Neural progenitor cell (in vitro differentiated cells): ENCODE measurements at places on chromosomes 2 and 18. TPM values are rescaled to one million over a fixed set of nuclear protein-coding genes. Genes with fewer than 3 reads are reported as not detected.

DNA sequence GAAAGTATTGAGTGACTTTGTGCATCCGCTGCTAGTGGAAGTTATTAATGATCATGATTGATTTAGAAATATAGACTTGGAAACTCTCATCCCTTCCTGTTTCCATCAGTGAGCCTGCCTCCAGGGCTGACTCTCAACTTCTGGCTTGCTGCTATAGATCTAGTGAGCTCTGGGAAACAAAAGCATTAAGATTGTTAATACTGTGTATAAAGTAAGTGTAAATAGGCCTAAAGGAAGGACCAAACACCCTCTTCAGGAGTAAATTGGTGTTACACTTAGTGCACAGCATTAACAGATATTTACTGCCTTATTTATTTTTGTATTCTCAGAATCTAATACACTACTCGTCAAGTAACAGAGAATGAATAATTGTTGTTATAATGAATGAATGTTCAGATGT lies 285.6 kb downstream of the THSD7B start:
- H3K36me3 ChIP-seq: no peaks in the 10 kb centered on the region
- peak; percentile 19 for DNase-seq
- H3K4me3 ChIP-seq: no peak overlapping the region
- H3K27me3 ChIP-seq: no peaks in the 10 kb centered on the region
- H3K4me1 ChIP-seq: no peaks in the 10 kb centered on the region

GRCh38 chr2:103327386-103327785 lies 565.6 kb downstream of the TMEM182 start:
- no peaks in the 10 kb centered on the region for H3K36me3 ChIP-seq
- DNase-seq: no peak
- H3K4me3 ChIP-seq: no peak overlapping the region
- H3K27me3 ChIP-seq: no peaks in the 10 kb centered on the region
- H3K4me1 ChIP-seq: no peaks in the 10 kb centered on the region

DNA sequence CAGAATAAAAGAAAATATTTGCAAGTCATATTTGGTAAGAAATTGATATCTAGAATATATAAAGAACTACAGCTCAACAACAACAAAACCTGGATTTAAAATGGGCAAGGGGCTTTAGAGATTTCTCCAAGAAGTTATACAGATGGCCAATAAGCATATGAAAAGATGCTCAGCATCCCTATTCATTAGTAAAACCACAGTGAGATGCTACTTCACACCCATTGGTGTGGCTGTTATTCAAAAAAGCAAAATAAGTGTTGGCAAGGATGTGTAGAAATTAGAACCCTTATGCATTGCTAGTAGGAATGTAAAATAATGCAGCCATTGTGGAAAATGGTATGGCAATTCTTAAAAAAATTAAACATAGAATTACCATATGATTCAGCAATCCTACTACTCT lies 29.8 kb downstream of the TANK start:
- H3K27ac ChIP-seq: no peak overlapping the region
- no peaks in the 10 kb centered on the region for H3K36me3 ChIP-seq
- DNase-seq: no peak
- H3K4me1 ChIP-seq: no peaks in the 10 kb centered on the region
- no peaks in the 10 kb centered on the region for H3K27me3 ChIP-seq
- H3K4me3 ChIP-seq: no peak overlapping the region

- H3K27me3 ChIP-seq: no peaks in the 10 kb centered on the region
- H3K27ac ChIP-seq: no peak overlapping the region
- no peaks in the 10 kb centered on the region for H3K36me3 ChIP-seq
- no peak for DNase-seq
- no peak overlapping the region for H3K4me3 ChIP-seq
Measured at GRCh38 chr2:137300987-137301386, 535.6 kb downstream of the THSD7B start.

- H3K27me3 ChIP-seq: no peaks in the 10 kb centered on the region
- no peak overlapping the region for H3K4me3 ChIP-seq
- no peak overlapping the region for H3K27ac ChIP-seq
- DNase-seq: no peak
Measured at GRCh38 chr2:152083202-152083875, 15.5 kb downstream of the CACNB4 start.

- no peaks in the 10 kb centered on the region for H3K36me3 ChIP-seq
- H3K27ac ChIP-seq: no peak overlapping the region
- no peak overlapping the region for H3K4me3 ChIP-seq
- no peaks in the 10 kb centered on the region for H3K27me3 ChIP-seq
- no peak for DNase-seq
- peaks cover 35% of the 10 kb centered on the region for H3K4me1 ChIP-seq
Measured at GRCh38 chr2:234979204-234980167, 27.7 kb downstream of the SH3BP4 start.

DNA sequence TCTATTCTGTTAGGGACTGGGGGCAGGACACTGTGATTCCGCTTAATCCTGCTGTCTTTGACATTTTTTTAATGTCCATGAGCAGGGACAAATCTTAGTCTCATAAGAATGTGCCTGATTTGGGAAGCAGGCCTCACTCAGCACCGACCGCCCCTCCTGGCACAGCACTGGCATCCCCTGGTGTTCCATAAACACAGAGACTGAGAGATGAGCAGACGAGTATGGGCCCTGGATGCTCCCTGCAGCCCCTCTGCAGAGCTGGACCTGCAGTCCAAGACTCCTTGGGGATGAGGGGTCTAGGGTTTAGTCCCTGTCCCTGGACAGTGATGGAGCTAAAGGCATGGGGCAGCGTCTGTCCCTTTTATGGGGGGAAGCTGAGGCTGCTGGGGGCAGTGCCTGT lies 81.6 kb downstream of the NDUFA10 start:
- H3K4me3 ChIP-seq: no peak overlapping the region
- no peaks in the 10 kb centered on the region for H3K4me1 ChIP-seq
- H3K27me3 ChIP-seq: no peaks in the 10 kb centered on the region

DNA sequence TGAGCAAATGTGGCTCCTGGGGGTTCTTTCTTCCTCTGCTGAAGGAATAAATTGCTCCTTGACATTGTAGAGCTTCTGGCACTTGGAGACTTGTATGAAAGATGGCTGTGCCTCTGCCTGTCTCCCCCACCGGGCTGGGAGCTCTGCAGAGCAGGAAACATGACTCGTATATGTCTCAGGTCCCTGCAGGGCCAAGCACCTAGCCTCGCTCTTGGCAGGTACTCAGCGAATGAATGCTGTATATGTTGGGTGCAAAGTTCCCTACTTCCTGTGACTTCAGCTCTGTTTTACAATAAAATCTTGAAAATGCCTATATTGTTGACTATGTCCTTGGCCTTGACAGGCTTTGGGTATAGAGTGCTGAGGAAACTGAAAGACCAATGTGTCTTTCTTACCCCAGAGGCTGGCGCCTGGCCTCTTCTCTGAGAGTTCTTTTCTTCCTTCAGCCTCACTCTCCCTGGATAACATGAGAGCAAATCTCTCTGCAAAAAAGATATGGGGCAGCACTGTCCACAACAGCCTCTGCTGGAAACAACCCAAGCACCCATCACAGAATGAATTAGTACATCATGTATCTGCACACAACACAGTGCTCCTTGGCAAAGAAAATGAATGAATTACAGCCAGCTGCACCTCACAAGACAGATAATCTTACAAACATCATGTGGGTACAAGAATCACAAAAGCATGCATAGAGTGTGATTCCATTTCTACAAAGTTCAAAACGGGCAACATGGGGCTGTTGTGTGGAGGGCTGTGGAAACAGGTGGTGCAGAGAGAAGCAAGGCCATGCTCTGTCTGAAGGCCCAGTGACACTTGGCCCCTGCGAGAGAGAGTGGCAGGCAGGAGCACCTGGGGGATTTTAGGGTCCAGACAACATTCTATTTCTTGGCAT lies 6.6 kb downstream of the IL1RN start:
- H3K36me3 ChIP-seq: no peaks in the 10 kb centered on the region
- H3K27me3 ChIP-seq: no peaks in the 10 kb centered on the region
- H3K27ac ChIP-seq: no peak overlapping the region
- DNase-seq: no peak
- H3K4me1 ChIP-seq: no peaks in the 10 kb centered on the region

DNA sequence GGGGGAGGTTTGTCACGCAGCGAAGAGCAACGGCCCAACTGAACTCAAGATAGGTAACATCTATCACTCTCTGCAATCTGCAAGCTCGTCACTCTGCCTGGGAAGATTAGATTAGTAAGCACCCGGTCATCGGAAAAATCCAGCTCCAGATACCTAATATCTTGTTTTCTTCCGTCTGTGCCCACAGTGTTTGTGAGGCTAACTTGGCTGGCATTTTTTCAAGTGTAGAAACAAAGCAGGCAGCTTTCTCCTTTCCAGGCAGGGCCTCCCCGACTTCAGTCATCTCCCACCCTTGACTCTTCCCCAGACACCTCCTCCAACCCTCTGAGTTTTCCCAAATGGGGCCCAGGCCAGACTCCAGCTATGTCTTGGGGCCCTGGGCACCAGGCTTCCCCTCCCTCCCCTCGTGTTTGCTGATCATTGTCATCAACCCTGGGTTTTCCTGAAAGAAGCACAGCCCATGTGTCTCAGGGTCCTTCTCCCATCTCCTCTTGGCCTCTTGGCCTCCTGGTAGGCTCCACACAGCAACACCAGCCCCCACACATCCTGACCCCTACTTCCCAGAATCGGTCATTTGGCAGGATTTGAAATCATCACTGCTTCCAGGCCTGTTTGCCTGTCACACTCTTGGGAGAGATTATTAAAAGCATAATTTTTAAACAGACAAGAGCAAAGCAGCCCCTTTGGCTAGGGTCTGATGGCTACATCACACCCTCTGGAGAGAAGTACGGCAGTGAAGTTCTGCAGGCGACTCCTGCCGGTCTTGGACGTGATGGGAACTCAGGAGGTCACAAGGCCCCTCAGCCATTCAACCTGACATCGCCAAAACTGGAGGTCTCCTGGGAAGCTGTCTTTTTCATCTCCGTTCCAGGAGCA lies 144.9 kb upstream of the ID2 start:
- no peaks in the 10 kb centered on the region for H3K27me3 ChIP-seq
- no peak overlapping the region for H3K27ac ChIP-seq
- no peak for DNase-seq
- no peaks in the 10 kb centered on the region for H3K36me3 ChIP-seq
- H3K4me1 ChIP-seq: peaks cover 7% of the 10 kb centered on the region

DNA sequence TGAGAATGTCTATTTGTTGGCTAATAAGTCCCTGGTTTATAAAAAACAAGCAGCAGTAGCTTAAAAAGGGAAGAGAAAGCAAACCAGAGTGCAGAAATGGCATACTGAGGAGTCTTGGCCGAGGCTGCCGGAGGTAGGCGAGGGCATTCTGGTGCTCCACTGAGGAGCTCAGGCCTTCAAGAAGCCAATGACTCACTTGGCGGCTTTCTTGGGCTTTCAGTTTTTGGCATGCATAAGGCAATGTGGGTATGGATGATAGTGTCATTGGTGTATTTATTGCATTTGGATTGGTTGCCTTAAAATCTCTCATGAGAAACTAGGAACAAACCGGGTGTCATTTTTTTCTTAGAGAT lies 119.6 kb upstream of the ARL5A start:
- no peaks in the 10 kb centered on the region for H3K27me3 ChIP-seq
- no peak for DNase-seq
- H3K27ac ChIP-seq: no peak overlapping the region

DNA sequence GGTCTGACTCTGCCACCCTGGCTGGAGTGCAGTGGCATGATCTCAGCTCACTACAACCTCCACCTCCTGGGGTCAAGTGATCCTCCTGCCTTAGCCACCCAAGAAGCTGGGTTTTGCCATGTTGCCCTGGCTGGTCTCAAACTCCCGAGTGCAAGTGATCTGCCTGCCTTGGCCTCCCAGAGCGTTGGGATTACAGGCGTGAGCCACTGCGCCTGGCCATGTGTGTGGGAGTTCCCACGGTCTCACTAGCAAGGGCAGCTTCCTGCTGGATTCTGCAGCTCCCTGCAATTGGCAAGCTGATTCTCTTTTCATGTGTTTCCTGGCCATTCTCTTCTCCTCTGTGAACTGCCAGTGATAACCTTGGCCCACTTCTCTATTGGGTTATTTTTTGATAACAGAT lies 84.0 kb downstream of the USP40 start:
- no peaks in the 10 kb centered on the region for H3K36me3 ChIP-seq
- H3K4me1 ChIP-seq: no peaks in the 10 kb centered on the region
- H3K27ac ChIP-seq: no peak overlapping the region
- DNase-seq: no peak
- H3K27me3 ChIP-seq: no peaks in the 10 kb centered on the region

DNA sequence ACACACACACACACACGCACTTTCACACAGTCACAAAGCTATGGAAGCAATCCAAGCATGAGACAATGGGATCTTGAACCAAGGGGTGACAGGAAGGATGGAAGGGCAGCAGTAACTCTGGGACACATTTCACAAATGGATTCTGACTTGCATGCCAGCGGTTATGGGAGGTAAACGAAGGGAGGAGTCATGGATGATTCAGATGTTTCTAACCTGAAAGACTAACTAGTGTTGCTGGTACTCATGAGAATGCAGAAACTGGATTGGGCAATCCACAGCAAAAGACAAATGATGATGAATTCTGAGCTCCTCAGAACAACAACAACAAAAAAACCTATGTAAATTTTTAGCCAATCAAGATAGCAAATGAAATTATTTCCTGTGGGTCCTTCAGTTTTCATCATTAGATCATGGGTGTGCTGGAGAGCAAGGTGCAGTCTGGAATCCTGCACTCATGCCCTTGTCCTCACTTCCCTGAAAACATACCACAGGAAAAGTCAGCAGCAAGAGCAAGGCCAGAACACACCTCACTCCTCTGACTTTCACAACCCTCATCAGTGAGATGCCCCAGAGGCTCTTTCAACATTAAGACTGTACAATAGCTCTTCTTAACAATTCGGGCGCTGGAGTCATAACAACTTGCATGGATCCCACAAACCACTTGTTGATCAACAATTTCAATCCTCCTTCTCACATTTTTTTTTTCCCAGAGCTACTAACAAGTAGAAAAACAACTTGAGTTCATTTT lies 32.6 kb downstream of the ABCA12 start:
- no peak overlapping the region for H3K27ac ChIP-seq
- no peaks in the 10 kb centered on the region for H3K27me3 ChIP-seq
- H3K4me3 ChIP-seq: no peak overlapping the region
- H3K4me1 ChIP-seq: no peaks in the 10 kb centered on the region

- no peaks in the 10 kb centered on the region for H3K36me3 ChIP-seq
- H3K4me3 ChIP-seq: no peak overlapping the region
- peaks cover 9% of the 10 kb centered on the region for H3K4me1 ChIP-seq
Measured at GRCh38 chr2:75476761-75477160, 84.0 kb downstream of the EVA1A start.

DNA sequence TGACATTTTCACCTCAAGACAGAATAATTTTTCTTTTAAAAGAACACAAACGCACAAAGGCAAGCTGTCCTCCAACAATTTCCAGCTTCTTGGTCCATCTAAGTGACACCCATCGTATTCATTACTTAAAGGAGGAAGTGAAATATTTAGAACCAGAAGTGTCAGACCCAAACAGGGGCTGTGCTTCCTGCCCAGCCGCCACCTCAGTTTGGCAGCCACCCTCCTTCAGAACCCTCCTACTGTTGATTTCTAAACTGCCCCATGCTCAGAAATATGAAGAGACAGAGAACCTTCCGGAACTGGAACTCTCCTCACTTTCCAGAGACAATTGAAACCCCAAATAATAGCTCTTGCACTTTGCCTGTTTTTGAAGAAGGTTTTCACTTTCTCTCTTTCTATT lies 734.8 kb upstream of the SALL3 start:
- peaks cover 55% of the 10 kb centered on the region for H3K4me1 ChIP-seq
- DNase-seq: no peak
- no peaks in the 10 kb centered on the region for H3K27me3 ChIP-seq
- H3K4me3 ChIP-seq: no peak overlapping the region
- H3K27ac ChIP-seq: no peak overlapping the region

GRCh38 chr2:134445985-134446382 lies 192.1 kb downstream of the MGAT5 start:
- DNase-seq: no peak
- H3K27me3 ChIP-seq: no peaks in the 10 kb centered on the region
- H3K36me3 ChIP-seq: no peaks in the 10 kb centered on the region
- H3K4me1 ChIP-seq: peaks cover 4% of the 10 kb centered on the region

The CCDC85A gene
- 0.34 and 0.43 TPM in 2 replicates for total RNA-seq

The GAD1 gene
- total RNA-seq: 5.2 and 10.7 TPM in 2 replicates

The CNOT11 gene
- 38.0 and 39.0 TPM in 2 replicates for total RNA-seq

The UGT1A10 gene
- total RNA-seq: not detected in 2 replicates
